ENCODE measurements at places on chromosomes 7 and 10. TPM values are rescaled to one million over a fixed set of nuclear protein-coding genes. Genes with fewer than 3 reads are reported as not detected.

ZCWPW1 gene
- 0.42 TPM for total RNA-seq

ZNF273 gene
- total RNA-seq: 3.3 TPM

GRCh38 chr10:35379226-35380137 is 43.2 kb downstream of the CCNY start:
- DNase-seq: peak; percentile 99

GRCh38 chr10:2978574-2979273 is 88.6 kb upstream of the PFKP start:
- DNase-seq: no peak

ANKRD1 gene
- 1,189 TPM for total RNA-seq

Data from pulmonary artery endothelial cell (primary cell).